T-helper 2 cell treated with Interferon-gamma antibody and Interleukin-4, amounts not matched to agents 5 μg/mL and 100 μg/mL, for 36 hours (primary cell): ENCODE measurements at places on chromosomes 7 and 10.
A peak's percentile ranks its signal among the peaks of the same experiment; 100 is the strongest.

DNA sequence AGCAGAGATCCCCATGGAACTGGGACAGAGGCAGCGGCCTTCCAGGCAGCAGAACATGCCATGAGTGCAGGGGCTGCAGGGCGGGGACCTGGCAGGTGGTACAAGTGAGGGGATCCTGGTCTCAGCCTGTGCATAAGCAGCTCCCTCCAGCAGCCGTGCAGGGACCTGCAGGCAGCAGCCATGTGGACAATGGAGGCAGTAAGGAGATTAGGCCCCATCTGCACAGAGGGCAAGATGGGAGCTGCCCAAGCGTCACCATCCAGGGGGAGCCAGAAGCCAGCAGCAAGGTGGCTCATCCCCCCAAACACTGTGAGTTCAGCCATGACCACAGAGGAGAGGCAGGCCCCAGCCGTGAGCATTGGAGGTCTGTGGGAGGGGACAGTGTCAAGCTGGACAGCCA is 3.1 kb downstream of the DDC start:
- no peaks in the 10 kb centered on the region for H3K36me3 ChIP-seq
- no peaks in the 10 kb centered on the region for H3K4me1 ChIP-seq
- DNase-seq = no peak
- peaks cover 17% of the 10 kb centered on the region for H3K27me3 ChIP-seq
- H3K27ac ChIP-seq = no peak overlapping the region

DNA sequence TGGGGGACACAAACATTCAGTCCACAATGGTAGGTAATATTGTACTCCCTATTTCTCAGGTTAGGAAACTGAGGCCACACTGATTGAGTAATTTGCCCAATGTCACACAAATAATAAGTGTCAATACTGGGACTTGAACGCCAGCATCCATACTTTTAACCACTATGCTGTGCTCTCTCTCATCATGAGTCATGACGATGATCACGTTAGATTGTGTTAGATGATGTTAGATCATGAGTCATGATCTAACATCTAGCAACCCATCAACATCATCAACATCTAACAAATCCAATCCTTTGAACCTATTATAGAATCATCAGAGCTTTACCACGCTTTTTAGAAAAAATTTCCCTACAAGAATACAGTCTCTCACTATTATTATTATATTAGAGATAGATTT is 28.1 kb upstream of the HERPUD2 start:
- peak overlapping the region; percentile 39 for H3K27ac ChIP-seq
- H3K27me3 ChIP-seq = no peaks in the 10 kb centered on the region
- no peaks in the 10 kb centered on the region for H3K36me3 ChIP-seq
- peak; percentile 28 for DNase-seq

- H3K4me3 ChIP-seq = no peak overlapping the region
- H3K27me3 ChIP-seq = peaks cover 13% of the 10 kb centered on the region
- no peaks in the 10 kb centered on the region for H3K4me1 ChIP-seq
- no peak overlapping the region for H3K27ac ChIP-seq
- no peak for DNase-seq
Observed at GRCh38 chr7:55120074-55120473, 101.3 kb downstream of the EGFR start.

GRCh38 chr7:157807510-157807909 is 470.7 kb downstream of the DNAJB6 start:
- DNase-seq = no peak
- H3K27ac ChIP-seq = no peak overlapping the region
- no peaks in the 10 kb centered on the region for H3K36me3 ChIP-seq
- no peaks in the 10 kb centered on the region for H3K4me1 ChIP-seq
- no peak overlapping the region for H3K4me3 ChIP-seq

GRCh38 chr10:129332476-129332875 is 134.6 kb upstream of the MGMT start:
- H3K4me3 ChIP-seq = no peak overlapping the region
- no peak for DNase-seq
- H3K27me3 ChIP-seq = peaks cover 12% of the 10 kb centered on the region
- no peaks in the 10 kb centered on the region for H3K36me3 ChIP-seq
